Activated CD8-positive, alpha-beta T cell treated with anti-CD3 and anti-CD28 coated beads for 36 hours (primary cell): ENCODE measurements at places on chromosomes 3 and 15. TPM values are rescaled to one million over a fixed set of nuclear protein-coding genes. Genes with fewer than 3 reads are reported as not detected.

GRCh38 chr3:4850211-4850927, 128.9 kb upstream of the BHLHE40 start:
- DNase-seq: peak; percentile 89

- no peak for DNase-seq
Measured at GRCh38 chr15:79682285-79682684, 214.5 kb downstream of the MTHFS start.

DNA sequence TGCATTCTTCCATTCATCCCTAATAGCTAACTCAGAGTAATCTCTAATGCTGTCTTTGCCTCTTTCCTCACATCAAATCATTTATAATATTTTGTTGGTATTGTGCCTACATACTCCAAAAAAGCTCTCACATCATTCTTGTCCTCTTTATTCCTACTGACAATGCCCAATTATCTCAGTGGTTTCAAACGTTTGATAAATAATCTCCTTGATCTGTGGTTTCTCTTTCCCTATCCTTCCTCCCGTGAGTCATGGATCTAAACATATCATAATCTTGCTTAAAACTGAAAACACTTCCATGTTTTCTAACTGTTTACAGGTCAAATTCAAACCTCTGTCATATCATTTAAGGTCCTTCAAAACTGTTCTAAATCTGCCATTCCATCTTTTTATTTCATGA, 115.1 kb downstream of the CNTN6 start:
- DNase-seq: no peak

GRCh38 chr15:71761649-71762048, 48.7 kb upstream of the NR2E3 start:
- DNase-seq: no peak

Gene C15orf62
- total RNA-seq: 0.61 TPM

GRCh38 chr15:90545095-90545494, 15.4 kb downstream of the CRTC3 start:
- DNase-seq: no peak

GRCh38 chr3:101903451-101903871, 54.1 kb downstream of the NFKBIZ start:
- no peak for DNase-seq

Gene ARF4
- total RNA-seq: 52.0 TPM

Gene PDZRN3
- total RNA-seq: not detected
